ENCODE measurements at places on chromosomes 3 and 15.

DNA sequence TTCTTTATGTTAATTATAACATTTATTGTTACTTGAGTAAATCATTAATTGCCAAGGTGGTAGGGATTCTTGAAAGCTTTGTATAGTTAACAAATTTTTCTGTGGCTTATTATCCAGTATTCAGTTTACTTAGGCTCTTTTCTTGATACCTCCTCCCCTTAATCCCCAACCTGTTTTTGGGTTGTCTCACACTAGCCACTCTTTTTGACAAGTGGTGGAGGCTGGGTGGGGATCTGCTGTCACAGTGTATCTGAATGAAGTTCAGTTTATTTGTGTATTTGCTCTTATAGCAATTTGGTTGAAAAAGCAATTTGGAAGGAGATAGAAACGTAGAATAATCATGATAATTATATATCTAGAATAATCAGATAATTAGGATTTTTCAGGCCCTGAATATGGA, 43.8 kb downstream of the STT3B start:
- DNase-seq = no peak

- peak; percentile 30 for DNase-seq
Measured at GRCh38 chr15:90062023-90062442, 40.2 kb downstream of the IDH2 start.

DNA sequence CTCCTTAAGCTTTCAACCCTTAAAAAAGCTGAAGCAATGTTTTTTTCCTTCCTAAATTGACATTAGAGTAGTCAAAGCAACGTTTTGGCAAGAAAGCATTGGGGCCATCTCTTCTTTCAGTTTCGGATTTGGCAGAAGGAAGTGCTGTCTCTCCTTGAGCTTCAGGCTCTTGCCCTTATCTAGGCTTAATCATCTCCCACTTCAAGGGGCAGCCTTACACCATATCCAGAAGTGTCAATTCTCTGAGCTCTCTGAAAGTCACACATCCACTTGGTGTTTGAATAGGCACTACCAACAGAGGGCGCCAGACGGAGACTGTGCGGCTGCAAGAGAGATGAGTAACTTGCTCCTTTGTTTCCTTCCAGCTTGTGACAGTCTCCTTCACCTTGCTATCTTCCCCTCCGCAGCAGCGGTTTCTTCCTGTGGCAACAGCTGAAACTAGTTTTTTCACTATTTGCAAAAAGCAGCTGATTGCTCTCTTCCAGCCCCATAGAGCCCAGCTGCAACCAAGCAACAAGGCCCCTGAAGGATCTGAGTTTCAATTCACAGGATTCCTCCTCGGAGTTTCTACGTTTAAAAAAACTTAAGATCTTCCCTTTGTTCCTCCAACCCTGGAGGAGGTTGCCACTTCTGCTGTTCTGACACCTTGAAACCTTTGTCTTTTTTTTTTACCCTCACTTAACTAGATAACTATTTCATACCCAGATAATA, 147.0 kb upstream of the SLCO3A1 start:
- DNase-seq = peak; percentile 83

- no peak for DNase-seq
Measured at GRCh38 chr15:79467865-79468586, 35.9 kb downstream of the MINAR1 start.

DNA sequence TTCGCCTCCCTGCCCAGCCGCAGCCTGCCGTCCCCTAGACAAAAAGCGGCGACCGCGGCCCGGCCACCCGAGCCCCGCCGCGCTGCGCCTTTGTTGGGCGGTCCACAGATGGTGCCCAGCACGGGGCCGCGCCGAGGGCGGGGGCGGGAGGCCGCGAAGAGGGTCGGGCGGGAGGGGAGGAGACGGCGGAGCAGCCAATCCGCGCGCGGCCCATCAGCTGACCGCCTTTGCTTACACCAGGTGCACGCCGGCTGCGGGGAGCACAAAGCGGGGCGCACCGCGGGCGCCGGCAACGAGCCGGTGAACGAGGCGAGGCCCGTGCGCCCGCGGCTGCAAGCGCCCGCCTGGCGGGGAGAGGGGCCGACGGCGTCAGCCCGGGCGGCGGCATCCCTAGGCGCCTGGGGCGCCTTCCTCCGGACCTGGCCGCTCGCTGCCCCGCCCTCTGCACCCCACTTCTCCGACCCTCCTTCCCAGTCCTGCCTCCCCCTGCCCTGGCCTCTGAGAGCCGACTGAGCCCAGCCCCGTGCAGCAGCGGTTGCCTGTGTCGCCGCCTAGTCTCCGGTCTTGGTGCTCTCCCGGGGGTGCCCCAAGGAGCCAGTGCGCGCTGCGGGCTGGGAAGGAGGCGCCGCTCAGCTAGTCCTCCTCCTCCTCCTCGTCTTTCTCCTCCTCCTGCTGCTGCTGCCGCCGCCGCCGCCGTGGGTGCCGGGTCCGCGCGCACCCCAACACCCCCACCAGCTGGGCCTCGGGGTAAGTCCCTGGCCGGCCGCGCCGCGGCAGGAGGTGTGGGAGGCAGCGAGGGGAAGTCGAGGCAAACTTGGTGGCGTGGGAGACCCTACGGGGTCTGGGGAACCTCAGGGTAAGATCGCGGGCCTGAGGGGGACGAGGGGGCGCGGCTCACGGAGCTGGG, at the start of gene LRRN1:
TSS of gene LRRN1 (plus strand) at position 259 of the 907 bp plus-strand sequence. CDS start 45,211 bp downstream, outside the sequence.
- DNase-seq = peak; percentile 67

GRCh38 chr3:10580426-10580825, 75.0 kb upstream of the ATP2B2 start:
- no peak for DNase-seq

- DNase-seq = peak; percentile 30
Measured at GRCh38 chr15:39593656-39594445, 13.0 kb downstream of the THBS1 start.

All from activated naive CD8-positive, alpha-beta T cell treated with anti-CD3 and anti-CD28 coated beads, Interleukin-2, amount 50 U/mL, for 24 hours (primary cell).